Uterine smooth muscle cell (primary cell): ENCODE measurements at places on chromosomes 13 and 19. TPM values are rescaled to one million over a fixed set of nuclear protein-coding genes. Genes with fewer than 3 reads are reported as not detected.

Gene TEX26
- total RNA-seq: not detected in 2 replicates

Gene ZNF575
- total RNA-seq: 0.11 and 0.37 TPM in 2 replicates

Gene KBTBD7
- total RNA-seq: 3.6 and 3.7 TPM in 2 replicates

Gene DACT3
- 6.2 and 8.0 TPM in 2 replicates for total RNA-seq

Gene SMIM17
- 0.25 TPM in 1 of 2 replicates, not detected in the other for total RNA-seq
